ENCODE measurements at places on chromosomes 16 and 17. TPM values are rescaled to one million over a fixed set of nuclear protein-coding genes. Genes with fewer than 3 reads are reported as not detected.

Gene NTN3
- total RNA-seq = 2.1 TPM

DNA sequence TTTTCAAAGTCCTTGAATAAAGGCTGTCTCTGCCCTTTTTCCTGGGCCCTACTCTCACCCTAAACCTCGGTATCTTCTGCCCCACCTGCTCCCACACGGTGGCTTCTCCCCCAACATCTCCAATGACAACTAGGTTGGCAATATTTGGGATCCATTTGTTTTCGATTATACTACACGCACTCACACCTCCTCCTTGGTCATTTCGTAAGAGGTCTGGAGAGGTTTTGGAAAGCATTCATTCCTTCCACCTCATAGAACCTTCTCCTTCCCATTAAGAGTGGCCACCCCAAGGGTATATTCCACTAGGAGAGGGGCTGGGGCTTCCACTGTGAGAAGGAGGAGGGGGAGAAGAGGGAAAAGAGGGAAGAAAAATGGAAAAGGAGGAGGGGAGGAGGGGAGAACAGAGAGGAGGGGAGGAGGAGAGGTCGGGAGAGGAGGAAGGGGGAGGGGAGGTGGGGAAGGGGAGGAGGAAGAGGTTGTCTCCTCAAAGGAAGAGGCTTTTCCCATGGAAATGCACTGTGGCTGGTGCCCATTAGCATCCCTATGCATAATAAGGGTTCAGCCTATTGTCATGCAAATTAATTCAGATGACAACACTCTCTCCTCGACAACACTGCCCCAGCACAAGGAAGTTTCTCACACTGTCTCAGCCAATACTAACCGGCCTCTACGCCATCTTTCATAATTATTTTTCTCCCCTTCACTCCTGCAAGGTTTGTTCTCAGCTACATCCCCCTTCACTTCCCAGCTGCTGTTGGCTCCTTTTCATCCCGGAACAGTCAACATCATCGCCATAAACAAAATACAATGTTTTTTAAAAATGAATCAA lies 30.0 kb downstream of the SOX9 start:
- no peak for DNase-seq

GRCh38 chr16:10652730-10653590 lies 41.8 kb downstream of the TEKT5 start:
- DNase-seq = no peak

DNA sequence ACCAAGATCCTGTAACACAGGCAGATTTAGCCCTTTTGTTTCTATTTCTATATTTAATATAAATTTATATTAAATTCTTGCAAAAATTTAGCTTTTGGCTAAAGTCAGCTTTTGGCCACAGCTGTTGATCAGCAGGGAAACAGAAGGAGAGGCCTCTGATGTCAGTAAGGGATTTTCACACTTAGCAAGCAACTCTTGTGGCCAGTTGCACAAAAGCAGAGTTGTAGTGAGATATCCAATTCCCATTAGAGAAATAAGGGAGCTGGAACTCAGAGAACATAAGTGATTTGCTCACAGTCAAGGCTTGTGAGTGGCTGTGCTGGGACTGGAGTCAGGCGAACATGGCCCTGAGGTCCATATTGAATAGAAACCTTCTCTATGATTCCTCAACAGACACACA lies 16.7 kb upstream of the HEATR6 start:
- DNase-seq = no peak

Measured in chondrocyte (in vitro differentiated cells).